ENCODE measurements at places on chromosomes 6 and 20. TPM values are rescaled to one million over a fixed set of nuclear protein-coding genes. Genes with fewer than 3 reads are reported as not detected.

Gene HDGFL1
- total RNA-seq = not detected

Gene NHSL1
- total RNA-seq = 6.2 TPM

Gene PM20D2
- total RNA-seq = 2.4 TPM

Gene DHX16
- total RNA-seq = 26.1 TPM

Gene ATRN
- 43.3 TPM for total RNA-seq

Gene BTNL2
- not detected for total RNA-seq

Gene AVP
- not detected for total RNA-seq

Gene CYP39A1
- total RNA-seq = 4.3 TPM

Gene KCNK5
- not detected for total RNA-seq

Data from osteoblast (primary cell).